ENCODE measurements at places on chromosomes 2 and 18. TPM values are rescaled to one million over a fixed set of nuclear protein-coding genes. Genes with fewer than 3 reads are reported as not detected.
A peak's percentile ranks its signal among the peaks of the same experiment; 100 is the strongest.

Gene GLI2
- 6.2 TPM for total RNA-seq

Gene MATN3
- total RNA-seq: 3.5 TPM

Gene SERPINB13
- not detected for total RNA-seq

Gene HOXD13
- total RNA-seq: not detected

DNA sequence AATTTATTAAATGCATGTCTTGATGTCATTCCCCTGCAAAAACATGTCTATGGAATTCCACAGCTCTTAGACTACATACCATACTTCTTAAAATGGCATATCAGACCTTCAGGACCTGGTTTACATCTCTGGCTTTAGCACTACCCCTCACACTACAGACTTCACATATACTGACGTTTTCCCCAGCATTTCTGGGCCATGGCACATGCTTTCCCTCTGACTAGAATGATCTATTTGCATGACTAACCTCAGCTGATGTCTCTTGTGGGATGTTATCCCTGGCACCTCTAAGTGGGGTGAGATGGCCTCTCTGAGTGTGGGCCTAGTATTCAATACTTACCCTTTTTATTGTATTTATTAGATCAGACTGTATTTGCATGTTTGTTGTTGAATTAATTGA lies 381.6 kb downstream of the ERBB4 start:
- no peak overlapping the region for H3K27ac ChIP-seq
- H3K27me3 ChIP-seq: no peaks in the 10 kb centered on the region
- DNase-seq: no peak
- no peak overlapping the region for H3K4me3 ChIP-seq

DNA sequence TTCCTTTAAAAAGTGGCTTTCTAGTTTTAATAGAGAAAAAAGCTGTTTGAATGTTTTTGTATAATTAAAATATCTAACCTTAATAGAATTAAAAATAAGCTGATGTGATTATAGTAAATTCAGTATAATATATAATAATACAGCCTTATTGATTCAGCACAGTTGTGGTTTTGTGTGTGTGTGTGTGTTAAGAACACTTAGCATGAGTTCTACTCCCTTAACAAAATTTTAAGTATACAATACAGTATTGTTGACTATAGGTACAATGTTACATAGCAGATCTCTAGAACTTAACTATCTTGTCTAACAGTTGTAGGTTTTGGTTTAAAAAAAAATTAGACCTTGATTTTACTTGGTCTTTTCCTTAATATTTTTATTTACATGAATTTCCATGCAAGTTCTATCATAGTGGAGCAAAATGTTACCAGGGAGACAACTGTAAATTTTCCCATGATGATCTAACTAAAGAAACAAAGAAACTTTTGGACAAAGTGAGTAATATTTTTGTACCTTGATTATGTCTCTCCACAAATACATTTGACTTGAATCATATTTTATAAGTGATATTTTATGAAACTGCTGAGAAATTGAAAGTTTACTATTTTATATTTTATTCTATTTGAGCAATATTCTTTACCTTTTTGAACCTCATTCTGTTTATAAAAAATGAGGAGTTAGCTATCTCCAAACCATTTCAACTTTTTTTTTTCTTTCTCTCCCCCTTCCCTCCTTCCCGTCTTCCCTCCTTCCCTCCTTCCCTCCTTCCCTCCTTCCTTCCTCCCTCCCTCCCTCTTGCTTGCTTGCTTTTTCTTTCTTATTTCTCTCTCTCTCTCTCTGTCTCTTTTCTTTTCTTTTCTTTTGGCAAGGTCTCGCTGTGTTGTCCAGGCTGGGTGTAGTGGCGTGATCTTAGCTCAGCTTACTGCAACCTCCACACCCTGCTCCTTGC lies 46.3 kb downstream of the ZC3H6 start:
- no peaks in the 10 kb centered on the region for H3K27me3 ChIP-seq
- no peaks in the 10 kb centered on the region for H3K4me1 ChIP-seq
- H3K36me3 ChIP-seq: no peaks in the 10 kb centered on the region

DNA sequence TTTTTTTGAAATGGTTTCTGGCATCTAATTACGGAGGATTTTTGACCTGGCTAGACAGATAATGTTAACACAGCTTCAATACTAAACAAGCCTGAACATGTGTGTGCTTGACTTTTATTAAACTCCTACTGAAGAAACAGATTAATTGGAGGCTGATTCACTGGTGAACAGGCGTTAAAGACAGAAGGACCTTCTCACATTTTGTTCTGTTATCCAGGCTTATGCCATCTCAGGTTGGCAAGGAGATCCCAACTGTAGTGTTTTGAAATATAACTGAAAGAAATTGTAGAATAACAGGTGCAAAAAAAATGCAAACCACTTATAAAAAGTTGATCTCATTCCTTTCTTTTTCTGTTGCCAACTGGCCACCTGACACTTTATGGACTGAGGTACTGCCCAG lies 269.6 kb downstream of the ARHGAP15 start:
- H3K27me3 ChIP-seq: no peaks in the 10 kb centered on the region
- H3K4me1 ChIP-seq: no peaks in the 10 kb centered on the region
- DNase-seq: no peak
- H3K36me3 ChIP-seq: no peaks in the 10 kb centered on the region
- H3K27ac ChIP-seq: no peak overlapping the region
- H3K4me3 ChIP-seq: no peak overlapping the region

DNA sequence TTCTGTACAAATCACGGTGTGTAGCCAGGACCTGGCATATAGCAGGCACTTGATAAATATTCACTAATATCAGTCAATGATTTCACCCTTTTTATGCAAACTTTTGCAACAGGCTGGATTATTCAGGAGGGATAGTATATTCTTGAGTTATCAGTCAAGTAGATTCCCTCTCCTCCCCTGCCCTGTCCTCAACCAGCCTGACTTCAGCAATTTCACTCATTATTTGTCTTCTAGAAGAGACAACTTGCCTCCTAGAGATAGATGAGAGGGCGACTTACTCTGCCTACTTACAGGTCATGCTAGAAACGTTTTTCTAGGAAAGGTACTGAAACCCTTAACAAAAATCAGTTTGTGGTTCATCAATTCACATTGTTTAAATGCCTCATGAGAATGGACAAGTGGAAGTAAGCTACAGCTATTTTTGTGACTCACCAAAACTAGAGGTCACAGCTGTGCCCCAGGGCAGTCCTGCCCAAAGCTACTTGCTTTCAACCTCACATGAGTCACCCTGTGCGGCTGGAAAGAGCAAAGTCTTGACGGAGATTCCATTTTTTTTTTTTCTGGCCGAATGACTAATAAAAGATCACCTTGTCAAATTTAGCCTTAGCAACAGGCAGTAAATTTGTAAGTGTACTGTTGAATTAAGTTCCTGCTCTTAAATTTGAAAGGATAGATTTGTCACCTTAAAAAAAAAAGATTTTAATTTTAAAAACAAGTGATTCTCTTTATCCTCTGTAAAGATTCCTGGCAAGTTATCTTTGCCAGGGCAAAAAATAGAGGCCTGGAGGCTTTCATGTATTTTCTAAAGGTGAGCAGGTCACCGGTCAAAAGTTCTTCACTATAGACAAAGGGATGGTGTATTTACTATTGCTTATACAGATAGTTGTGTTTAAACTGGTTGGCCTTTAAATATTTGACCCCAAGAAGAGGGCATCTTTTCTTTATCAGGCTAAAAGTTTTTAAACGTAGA lies 109.0 kb upstream of the SLC35G4 start:
- H3K4me1 ChIP-seq: no peaks in the 10 kb centered on the region
- DNase-seq: peak; percentile 81
- peak overlapping the region; percentile 57 for H3K27ac ChIP-seq
- no peak overlapping the region for H3K4me3 ChIP-seq

DNA sequence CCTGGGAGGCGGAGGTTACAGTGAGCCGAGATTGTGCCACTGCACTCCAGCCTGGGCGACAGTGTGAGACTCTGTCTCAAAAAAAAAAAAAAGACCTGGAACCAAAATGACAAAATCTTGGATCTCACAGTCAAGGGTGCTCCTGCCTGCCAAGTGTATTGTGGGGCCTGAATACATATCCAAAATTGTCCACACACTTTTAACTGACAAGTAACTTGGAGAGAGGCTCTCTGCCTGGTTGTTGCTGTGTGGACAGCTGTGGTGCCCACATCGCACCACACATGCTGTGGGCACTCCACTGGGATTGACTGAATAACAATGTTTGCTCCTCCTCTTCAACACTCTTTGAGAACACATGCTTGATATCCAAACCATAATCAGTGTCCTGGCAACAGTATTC lies 117.6 kb upstream of the REV1 start:
- H3K36me3 ChIP-seq: no peaks in the 10 kb centered on the region
- H3K4me1 ChIP-seq: no peaks in the 10 kb centered on the region
- no peak overlapping the region for H3K4me3 ChIP-seq
- no peaks in the 10 kb centered on the region for H3K27me3 ChIP-seq

- H3K4me1 ChIP-seq: no peaks in the 10 kb centered on the region
- no peaks in the 10 kb centered on the region for H3K27me3 ChIP-seq
- H3K27ac ChIP-seq: no peak overlapping the region
- H3K4me3 ChIP-seq: no peak overlapping the region
- H3K36me3 ChIP-seq: no peaks in the 10 kb centered on the region
Measured at GRCh38 chr2:74821177-74822126, 12.5 kb upstream of the HK2 start.

DNA sequence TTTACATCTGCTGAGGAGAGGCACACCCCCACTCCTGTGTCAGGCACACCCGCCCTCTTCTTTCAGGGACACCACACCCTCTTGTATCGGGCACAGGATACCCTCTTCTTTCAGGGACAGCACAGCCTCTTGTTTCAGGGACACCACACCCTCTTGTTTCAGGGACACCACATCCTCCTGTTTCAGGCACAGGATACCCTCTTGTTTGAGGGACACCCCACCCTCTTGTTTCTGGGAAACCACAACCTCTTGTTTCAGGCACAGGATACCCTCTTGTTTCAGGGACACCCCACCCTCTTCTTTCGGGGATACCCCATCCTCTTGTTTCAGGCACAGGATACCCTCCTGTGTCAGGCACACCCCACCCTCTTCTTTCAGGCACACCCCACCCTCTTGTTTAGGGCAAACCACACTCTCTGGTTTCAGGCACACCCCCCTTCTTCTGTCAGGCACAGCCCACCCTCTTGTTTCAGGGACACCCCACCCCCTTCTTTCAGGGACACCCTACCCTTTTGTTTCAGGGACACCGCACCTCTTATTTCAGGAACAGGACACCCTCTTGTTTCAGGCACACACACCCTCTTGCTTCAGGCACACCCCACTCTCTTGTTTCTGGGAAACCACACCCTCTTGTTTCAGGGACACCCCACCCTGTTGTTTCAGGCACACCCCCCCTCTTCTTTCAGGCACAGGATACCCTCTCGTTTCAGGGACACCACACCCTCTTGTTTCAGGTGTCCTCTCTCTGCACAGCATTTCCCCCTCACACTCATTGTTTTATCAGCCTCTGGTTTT lies 96.2 kb downstream of the TPO start:
- H3K27ac ChIP-seq: no peak overlapping the region
- DNase-seq: no peak
- no peaks in the 10 kb centered on the region for H3K27me3 ChIP-seq
- H3K4me1 ChIP-seq: no peaks in the 10 kb centered on the region

All from Panc1 (cell line).